ENCODE measurements at places on chromosomes 2 and 18. TPM values are rescaled to one million over a fixed set of nuclear protein-coding genes. Genes with fewer than 3 reads are reported as not detected.
A peak's percentile ranks its signal among the peaks of the same experiment; 100 is the strongest.

GPR39 gene
- 0.83 TPM for total RNA-seq

INSIG2 gene
- 13.9 TPM for total RNA-seq

SERPINB11 gene
- not detected for total RNA-seq

NYAP2 gene
- total RNA-seq: not detected

PLGLB1 gene
- total RNA-seq: 2.7 TPM

SCYGR4 gene
- not detected for total RNA-seq

PLGLB2 gene
- total RNA-seq: 0.83 TPM

SLC4A3 gene
- 106 TPM for total RNA-seq

GRCh38 chr2:196927376-196928225 is 1.1 kb upstream of the PGAP1 start:
- H3K4me1 ChIP-seq: no peaks in the 10 kb centered on the region
- peak overlapping the region; percentile 88 for H3K27ac ChIP-seq
- DNase-seq: peak; percentile 45
- H3K36me3 ChIP-seq: no peaks in the 10 kb centered on the region
- no peaks in the 10 kb centered on the region for H3K27me3 ChIP-seq

- no peaks in the 10 kb centered on the region for H3K36me3 ChIP-seq
- no peak overlapping the region for H3K4me3 ChIP-seq
- H3K27me3 ChIP-seq: no peaks in the 10 kb centered on the region
- DNase-seq: no peak
- no peak overlapping the region for H3K27ac ChIP-seq
Measured at GRCh38 chr18:9960258-9960904, 46.6 kb downstream of the VAPA start.

- H3K4me3 ChIP-seq: no peak overlapping the region
- DNase-seq: no peak
- H3K27ac ChIP-seq: no peak overlapping the region
- H3K36me3 ChIP-seq: no peaks in the 10 kb centered on the region
- H3K27me3 ChIP-seq: no peaks in the 10 kb centered on the region
Measured at GRCh38 chr2:173989884-173990215, 24.7 kb upstream of the SP3 start.

GRCh38 chr2:224769489-224769888 is 53.3 kb upstream of the CCDC195 start:
- H3K27me3 ChIP-seq: no peaks in the 10 kb centered on the region
- no peaks in the 10 kb centered on the region for H3K36me3 ChIP-seq
- DNase-seq: no peak
- no peak overlapping the region for H3K4me3 ChIP-seq
- H3K4me1 ChIP-seq: no peaks in the 10 kb centered on the region

GRCh38 chr2:111148225-111148873 is 27.6 kb downstream of the BCL2L11 start:
- no peak for DNase-seq
- H3K4me1 ChIP-seq: no peaks in the 10 kb centered on the region
- H3K36me3 ChIP-seq: no peaks in the 10 kb centered on the region
- H3K27me3 ChIP-seq: no peaks in the 10 kb centered on the region
- no peak overlapping the region for H3K27ac ChIP-seq

- H3K4me3 ChIP-seq: no peak overlapping the region
- no peaks in the 10 kb centered on the region for H3K27me3 ChIP-seq
- H3K27ac ChIP-seq: no peak overlapping the region
- H3K36me3 ChIP-seq: no peaks in the 10 kb centered on the region
- H3K4me1 ChIP-seq: no peaks in the 10 kb centered on the region
Measured at GRCh38 chr2:231727621-231728020, 19.3 kb downstream of the PTMA start.

GRCh38 chr2:181126311-181126868 is 146.0 kb downstream of the UBE2E3 start:
- H3K4me3 ChIP-seq: no peak overlapping the region
- no peaks in the 10 kb centered on the region for H3K4me1 ChIP-seq
- H3K27me3 ChIP-seq: no peaks in the 10 kb centered on the region
- DNase-seq: no peak

- no peaks in the 10 kb centered on the region for H3K36me3 ChIP-seq
- peaks cover 5% of the 10 kb centered on the region for H3K4me1 ChIP-seq
- no peak for DNase-seq
- peak overlapping the region; percentile 90 for H3K4me3 ChIP-seq
- no peaks in the 10 kb centered on the region for H3K27me3 ChIP-seq
Measured at GRCh38 chr2:32358111-32358482, 1.3 kb downstream of the BIRC6 start.

- no peaks in the 10 kb centered on the region for H3K27me3 ChIP-seq
- no peak overlapping the region for H3K27ac ChIP-seq
Measured at GRCh38 chr18:29979881-29980280, 1062.7 kb downstream of the DSC3 start.

GRCh38 chr2:163467251-163467630 is 268.6 kb downstream of the FIGN start:
- H3K4me1 ChIP-seq: no peaks in the 10 kb centered on the region
- no peaks in the 10 kb centered on the region for H3K36me3 ChIP-seq
- H3K27me3 ChIP-seq: no peaks in the 10 kb centered on the region
- H3K27ac ChIP-seq: no peak overlapping the region
- DNase-seq: no peak

- no peaks in the 10 kb centered on the region for H3K4me1 ChIP-seq
- no peaks in the 10 kb centered on the region for H3K36me3 ChIP-seq
- H3K27me3 ChIP-seq: no peaks in the 10 kb centered on the region
- no peak overlapping the region for H3K27ac ChIP-seq
- no peak for DNase-seq
- H3K4me3 ChIP-seq: no peak overlapping the region
Measured at GRCh38 chr18:71899707-71900472, 644.3 kb downstream of the CBLN2 start.

DNA sequence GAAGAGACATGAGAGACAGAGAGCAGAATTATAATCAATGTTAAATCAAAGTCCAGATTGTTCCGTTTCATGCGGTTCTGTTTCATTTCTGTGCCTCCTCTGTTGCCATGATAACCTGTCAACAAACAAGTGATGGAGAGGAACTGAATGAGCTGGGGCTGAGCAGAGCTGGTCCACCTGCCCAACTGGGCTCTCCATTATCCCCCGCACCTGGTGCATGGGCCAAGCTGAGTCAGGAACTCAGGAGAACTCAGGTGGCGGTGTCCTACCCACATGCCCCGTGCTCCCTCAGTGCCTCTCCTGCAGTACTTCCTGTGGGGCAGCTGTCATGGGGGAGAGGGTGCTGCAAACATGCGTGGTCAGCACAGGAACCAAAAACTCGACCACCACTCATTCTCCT is 178.8 kb downstream of the TTC32 start:
- no peak overlapping the region for H3K27ac ChIP-seq
- H3K27me3 ChIP-seq: no peaks in the 10 kb centered on the region
- no peaks in the 10 kb centered on the region for H3K36me3 ChIP-seq
- H3K4me3 ChIP-seq: no peak overlapping the region
- H3K4me1 ChIP-seq: no peaks in the 10 kb centered on the region

GRCh38 chr2:175012516-175012915 is 7.3 kb upstream of the CHN1 start:
- H3K4me1 ChIP-seq: no peaks in the 10 kb centered on the region
- no peaks in the 10 kb centered on the region for H3K36me3 ChIP-seq
- H3K27ac ChIP-seq: no peak overlapping the region
- no peaks in the 10 kb centered on the region for H3K27me3 ChIP-seq

GRCh38 chr2:94622113-94622618 is 249.1 kb upstream of the TEKT4 start:
- no peaks in the 10 kb centered on the region for H3K4me1 ChIP-seq
- no peak overlapping the region for H3K27ac ChIP-seq
- H3K4me3 ChIP-seq: no peak overlapping the region
- DNase-seq: no peak
- H3K27me3 ChIP-seq: no peaks in the 10 kb centered on the region
- no peaks in the 10 kb centered on the region for H3K36me3 ChIP-seq

GRCh38 chr2:227826563-227826962 is 12.9 kb downstream of the CCL20 start:
- H3K27me3 ChIP-seq: no peaks in the 10 kb centered on the region
- no peak overlapping the region for H3K27ac ChIP-seq
- H3K4me1 ChIP-seq: no peaks in the 10 kb centered on the region
- H3K36me3 ChIP-seq: no peaks in the 10 kb centered on the region
- H3K4me3 ChIP-seq: no peak overlapping the region

- H3K4me1 ChIP-seq: peaks cover 5% of the 10 kb centered on the region
- no peak overlapping the region for H3K27ac ChIP-seq
- no peak overlapping the region for H3K4me3 ChIP-seq
- H3K27me3 ChIP-seq: no peaks in the 10 kb centered on the region
- DNase-seq: no peak
Measured at GRCh38 chr2:97950329-97951154, 45.2 kb downstream of the TMEM131 start.

- H3K36me3 ChIP-seq: no peaks in the 10 kb centered on the region
- H3K27ac ChIP-seq: peak overlapping the region; percentile 94
- H3K4me3 ChIP-seq: peak overlapping the region; percentile 77
- H3K27me3 ChIP-seq: no peaks in the 10 kb centered on the region
Measured at GRCh38 chr2:231709636-231709980, 1.3 kb downstream of the PTMA start.

Data from ovary (tissue), 10 donors.